A549 treated with CORT108297 at 1 μM for 4 hours (cell line): ENCODE measurements at places on chromosomes 7 and 10. TPM values are rescaled to one million over a fixed set of nuclear protein-coding genes. Genes with fewer than 3 reads are reported as not detected.

WDFY4 gene
- total RNA-seq, result 0.02 to 0.05 TPM in 2 of 5 replicates, not detected in the others

SFRP5 gene
- total RNA-seq, result 1.2 to 2.8 TPM (median 2.4 TPM) in 5 replicates

TSPAN13 gene
- 12.2 to 15.7 TPM (median 14.3 TPM) in 5 replicates for total RNA-seq

CD36 gene
- 0.03 to 0.17 TPM (median 0.07 TPM) in 4 of 5 replicates, not detected in the other for total RNA-seq

CYP2E1 gene
- total RNA-seq, result 0.14 to 0.39 TPM (median 0.25 TPM) in 5 replicates

TFEC gene
- total RNA-seq, result 0.01 TPM in 1 of 5 replicates, not detected in the others

ASB10 gene
- total RNA-seq, result not detected in 5 replicates

ASIC3 gene
- 4.3 to 12.9 TPM (median 10.4 TPM) in 5 replicates for total RNA-seq

ERVW-1 gene
- 0.09 TPM in 1 of 5 replicates, not detected in the others for total RNA-seq
